ENCODE measurements at places on chromosomes 1 and 21.

DNA sequence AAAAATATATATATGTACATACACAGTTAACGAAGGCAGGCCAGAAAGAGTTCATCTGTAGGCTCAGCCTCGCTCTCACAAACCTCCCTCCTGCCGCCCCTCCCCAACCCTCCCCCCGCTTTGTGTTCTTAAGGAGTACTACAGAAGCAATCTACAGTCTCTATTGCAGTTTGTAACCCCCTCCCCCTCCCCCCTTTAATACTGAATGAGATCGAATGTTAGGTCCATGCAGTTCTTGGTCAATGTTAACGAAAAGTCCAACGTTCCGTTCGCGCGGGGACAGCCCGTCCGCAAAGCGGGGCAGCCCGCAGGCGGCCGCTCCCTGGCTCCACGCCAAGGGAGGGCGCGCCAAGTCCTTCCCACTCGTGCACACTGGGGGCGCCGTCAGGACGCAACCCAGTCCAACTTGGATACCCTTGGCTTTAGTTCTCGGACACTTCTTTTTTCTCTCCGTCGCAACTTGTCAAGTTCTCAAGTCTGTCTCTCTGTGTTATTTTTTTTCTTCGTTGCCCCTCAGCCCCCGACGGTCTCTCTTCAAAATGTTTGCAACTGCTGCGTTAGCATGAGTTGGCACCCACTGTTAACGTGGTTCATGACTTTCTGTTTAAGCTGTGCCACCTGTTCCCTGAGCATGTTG lies 2.2 kb downstream of the JUN start:
- peak; percentile 85 for DNase-seq

GRCh38 chr1:85297855-85298629 lies 21.6 kb upstream of the BCL10 start:
- DNase-seq = no peak

DNA sequence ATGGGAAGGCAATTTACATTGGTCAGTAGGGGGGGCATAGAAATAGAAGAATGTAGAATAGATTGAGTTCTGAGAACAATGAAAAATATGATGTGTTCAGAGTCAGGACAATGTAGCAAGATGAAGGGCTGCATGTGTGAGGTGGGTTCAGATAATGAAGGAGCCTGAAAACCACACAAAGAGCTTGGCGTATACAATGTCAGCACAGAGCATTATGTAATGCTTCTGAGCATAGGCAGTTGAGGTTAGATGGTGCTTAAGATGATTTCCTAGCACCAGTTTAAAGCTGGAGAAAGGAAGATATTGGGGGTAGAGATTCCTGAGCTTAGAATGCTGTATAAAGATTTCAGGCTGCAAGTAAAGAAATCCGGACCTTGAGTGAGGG lies 202.0 kb upstream of the SNX7 start:
- DNase-seq = no peak

GRCh38 chr1:219088778-219089557 lies 84.7 kb upstream of the LYPLAL1 start:
- peak; percentile 61 for DNase-seq

- DNase-seq = no peak
Observed at GRCh38 chr1:229665912-229666558, 40.0 kb downstream of the URB2 start.

DNA sequence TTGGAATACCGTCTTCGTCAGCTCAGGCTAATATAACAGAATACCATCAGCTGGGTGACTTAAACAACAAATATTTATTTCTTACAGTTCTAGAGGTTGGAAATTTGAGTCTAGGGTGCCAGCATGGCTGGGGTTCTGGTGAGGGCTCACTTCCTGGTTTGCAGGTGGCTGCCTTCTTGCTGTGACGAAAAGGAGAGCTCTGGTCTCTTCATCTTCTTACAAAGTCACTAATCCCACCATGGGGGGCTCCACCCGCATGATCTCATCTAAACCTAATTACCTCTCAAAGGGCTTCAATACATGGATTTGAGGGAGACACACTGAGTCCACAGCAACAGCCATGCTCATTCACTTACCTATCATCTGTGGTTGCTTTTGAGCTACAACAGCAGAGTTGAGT lies 78.3 kb downstream of the PSMG1 start:
- no peak for DNase-seq

DNA sequence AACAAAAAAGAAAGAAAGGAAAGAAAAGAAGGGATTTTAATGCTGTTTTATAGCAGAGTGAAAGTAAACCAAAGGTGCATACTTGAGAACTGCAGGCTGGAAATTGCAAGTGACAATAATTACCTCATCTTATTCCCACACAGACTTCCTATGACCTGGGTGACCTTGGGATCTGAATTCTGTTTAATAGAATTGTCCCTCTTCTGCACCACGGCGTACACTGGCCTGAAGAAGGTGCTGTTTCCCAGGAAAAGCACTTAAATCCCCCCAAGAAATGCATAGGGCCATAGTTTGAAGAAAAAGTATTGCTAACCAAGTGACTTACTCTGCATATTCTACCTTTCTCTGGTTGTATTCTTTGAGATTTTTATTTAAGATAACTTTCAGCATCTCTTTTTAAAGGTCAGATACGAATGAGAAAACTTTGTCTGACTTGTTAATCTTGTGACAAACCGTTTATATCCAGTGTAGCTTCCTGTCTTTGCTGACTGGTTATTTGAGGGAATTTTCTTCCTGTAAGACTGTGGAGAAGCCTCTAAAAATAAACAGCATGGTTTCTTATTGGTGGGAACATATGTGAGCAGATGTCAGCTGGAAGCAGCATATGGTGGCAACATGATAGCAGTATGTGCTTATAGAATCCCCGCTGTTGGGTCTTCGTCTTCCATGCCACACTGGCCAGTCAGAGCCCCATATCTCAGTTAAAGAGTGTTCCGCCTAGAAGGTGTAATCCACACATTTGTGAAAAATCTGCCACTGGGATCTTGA lies 16.3 kb downstream of the TGFB2 start:
- DNase-seq = no peak

GRCh38 chr1:12202577-12202976 lies 27.3 kb upstream of the VPS13D start:
- DNase-seq = no peak

DNA sequence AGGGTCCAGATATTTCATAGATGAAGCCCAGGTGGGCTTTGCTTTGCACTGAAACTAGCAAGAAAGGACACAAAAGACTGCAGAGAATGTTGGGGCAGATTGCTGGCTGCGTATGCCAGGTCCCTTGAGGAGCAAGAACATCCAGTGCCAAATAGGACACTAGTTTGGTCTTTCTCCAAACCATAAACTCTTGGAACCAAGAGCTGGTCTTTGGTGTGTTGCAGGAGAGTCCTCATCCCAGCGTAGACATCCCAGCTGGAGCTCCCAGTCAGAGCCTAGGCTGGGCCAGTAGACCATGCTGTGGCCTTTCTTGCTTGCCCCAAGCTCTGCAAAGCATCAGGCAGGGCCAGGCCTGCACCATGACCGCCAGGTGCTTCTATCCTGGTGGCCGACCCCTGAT lies 87.5 kb downstream of the ATP5PO start:
- peak; percentile 50 for DNase-seq

All from sciatic nerve (tissue), 2 donors.